ENCODE measurements at places on chromosomes 12 and 14.

GRCh38 chr12:6928703-6929407, 1.1 kb downstream of the ATN1 start:
- DNase-seq, result no peak

GRCh38 chr12:104870797-104871196, 87.3 kb downstream of the SLC41A2 start:
- DNase-seq, result no peak

DNA sequence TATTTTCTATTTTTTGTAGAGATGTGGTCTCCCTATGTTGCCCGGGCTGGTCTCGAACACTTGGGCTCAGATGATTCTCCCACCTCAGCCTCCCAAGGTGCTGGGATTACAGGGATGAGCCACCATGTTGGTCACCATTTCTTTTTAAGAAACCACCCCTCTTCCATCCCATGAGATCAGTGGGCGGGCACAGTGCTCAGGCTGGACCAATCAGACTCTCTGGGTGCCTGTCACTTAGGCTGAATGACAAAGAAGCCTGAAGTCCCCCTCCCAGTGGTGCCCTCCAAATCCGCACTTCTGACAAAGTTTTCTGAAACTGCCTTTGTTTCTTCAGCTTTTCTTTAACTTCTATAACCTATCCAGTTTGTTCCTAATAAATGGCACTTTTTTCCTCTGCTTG, 48.2 kb downstream of the CALM1 start:
- no peak for DNase-seq

DNA sequence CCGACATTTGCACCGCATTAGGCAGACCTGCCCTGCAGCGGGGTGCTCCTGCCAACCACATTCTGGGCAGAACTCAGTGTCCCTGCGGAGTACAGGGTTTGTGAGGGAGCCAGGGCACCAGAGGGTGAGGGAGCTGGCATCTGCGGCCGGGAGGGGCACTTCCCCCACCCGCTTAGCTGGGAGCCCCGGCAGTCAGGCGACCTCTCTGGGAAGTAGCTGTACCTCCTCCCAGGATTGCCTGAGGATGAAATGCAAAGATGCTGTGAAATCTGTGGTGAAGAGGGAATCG, 58.6 kb downstream of the ANKRD9 start:
- DNase-seq, result no peak

GRCh38 chr12:131578828-131579470, 131.9 kb upstream of the SFSWAP start:
- DNase-seq, result no peak

DNA sequence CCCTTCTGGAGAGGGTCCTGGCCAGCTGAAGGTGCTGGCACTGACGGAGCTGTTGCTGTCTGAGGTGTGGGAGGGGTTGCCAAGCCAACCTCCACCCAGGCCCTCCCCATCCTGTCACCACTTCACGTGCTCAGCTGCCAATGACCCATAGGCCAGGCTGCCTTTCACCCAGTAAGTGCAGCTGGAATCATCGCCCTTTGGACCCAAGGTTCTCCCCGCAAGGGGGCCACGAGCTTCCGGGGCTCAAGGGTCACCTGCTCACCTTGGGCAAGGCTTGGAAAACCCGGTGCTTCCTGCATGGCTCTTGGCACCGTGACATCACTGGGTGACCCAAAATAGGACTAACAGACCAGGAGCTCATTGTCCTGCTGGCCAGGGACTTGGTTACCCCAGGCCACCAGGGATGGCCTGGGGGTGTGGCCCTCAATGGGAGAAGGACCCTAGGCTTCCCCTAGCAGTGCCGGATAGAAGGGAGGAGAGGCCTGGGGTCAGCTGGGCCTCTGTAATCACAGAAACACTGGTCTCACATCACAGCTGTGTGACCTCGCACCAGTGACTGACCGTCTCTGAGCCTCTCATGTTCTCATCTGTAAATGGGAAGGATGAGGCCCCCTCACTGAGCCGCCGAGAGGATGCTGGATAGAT, 51.3 kb downstream of the CCDC85C start:
- no peak for DNase-seq

Data from activated T-helper 1 cell treated with anti-CD3 and anti-CD28 coated beads, Interleukin-2, amount 50 U/mL, for 16 hours (primary cell).